Right forelimb (tissue), 1 donor: ENCODE measurements at places on chromosomes 7 and 10.

DNA sequence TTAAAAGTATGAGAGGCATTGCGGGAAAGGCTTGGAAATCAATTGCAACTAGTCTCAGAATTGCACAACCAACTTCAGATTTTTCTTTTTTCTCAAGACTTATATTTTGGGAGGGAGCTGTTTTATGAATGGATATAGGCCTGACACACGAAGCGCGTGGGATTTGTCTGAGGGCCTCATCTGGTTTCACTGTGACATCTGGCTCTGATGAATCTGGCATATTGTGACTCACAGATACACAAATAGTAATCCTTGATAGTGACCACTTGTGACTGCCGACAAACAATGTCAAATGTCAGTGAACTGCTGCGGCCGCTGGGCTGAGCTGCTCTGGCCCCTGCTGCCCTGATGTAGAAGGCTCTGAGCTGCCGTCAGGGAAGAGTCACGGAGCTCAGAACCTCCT is 655.1 kb downstream of the INHBA start:
- no peak for DNase-seq

- no peak for DNase-seq
These were observed 14.3 kb downstream of the CYP3A5 start for GRCh38 chr7:99665312-99666012.

- DNase-seq, result no peak
These were observed 182.6 kb upstream of the FEZF1 start for GRCh38 chr7:122487131-122487530.

DNA sequence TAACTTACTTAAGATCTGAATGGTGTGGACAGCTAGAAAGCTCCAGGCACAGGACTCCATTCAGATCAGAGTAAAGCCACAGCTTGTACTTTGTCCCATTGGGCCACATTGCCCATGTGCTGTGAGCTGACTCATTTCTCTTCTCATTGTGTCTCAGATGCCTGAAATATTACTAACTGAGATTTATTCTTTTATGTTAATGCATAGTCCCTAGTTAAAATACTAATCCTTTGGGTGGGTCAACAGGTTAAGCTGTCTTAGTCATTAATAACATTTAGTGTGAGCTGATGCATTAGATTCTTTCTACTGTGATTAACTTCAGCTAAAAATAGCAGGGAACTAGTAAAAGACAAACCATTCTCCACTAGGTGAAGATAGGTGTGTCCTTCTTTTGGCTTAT is 104.7 kb upstream of the ARMC3 start:
- DNase-seq, result no peak

DNA sequence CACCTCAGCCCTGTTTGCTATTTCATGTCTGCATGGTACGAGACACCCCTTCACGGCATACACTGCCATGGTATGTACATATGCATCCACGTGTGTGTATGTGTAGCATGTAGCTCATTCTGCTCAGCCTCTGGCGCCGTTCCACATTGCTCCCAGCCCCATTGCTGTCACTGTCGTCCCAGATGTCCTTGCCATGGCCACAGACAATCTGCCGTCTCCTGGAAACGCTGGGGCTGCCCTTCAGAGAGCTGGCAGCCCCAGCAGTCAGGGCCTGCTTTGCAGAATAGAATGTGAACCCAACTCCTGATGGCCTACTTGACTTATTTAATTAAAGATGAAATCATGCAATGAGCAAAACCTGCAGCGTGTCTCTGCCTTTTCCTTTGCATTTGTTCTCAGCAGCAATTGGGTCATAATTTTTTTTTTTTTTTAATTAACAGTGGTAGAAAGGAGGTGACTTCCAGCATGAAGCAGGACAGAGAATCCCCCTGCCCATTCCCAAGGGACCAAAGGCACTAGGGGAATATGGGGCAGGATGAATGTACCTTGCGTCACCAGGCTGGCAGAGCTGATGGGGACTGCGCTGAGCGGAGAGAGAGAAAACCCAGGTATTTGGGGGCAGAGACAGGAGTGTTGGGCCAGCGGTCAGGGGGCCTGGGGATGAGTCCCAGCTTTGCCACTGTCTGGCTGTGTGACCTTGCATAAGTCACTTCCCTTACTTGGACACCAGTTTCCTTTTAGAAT is 49.2 kb downstream of the CHST3 start:
- no peak for DNase-seq
